ENCODE measurements at places on chromosomes 16 and 17.

DNA sequence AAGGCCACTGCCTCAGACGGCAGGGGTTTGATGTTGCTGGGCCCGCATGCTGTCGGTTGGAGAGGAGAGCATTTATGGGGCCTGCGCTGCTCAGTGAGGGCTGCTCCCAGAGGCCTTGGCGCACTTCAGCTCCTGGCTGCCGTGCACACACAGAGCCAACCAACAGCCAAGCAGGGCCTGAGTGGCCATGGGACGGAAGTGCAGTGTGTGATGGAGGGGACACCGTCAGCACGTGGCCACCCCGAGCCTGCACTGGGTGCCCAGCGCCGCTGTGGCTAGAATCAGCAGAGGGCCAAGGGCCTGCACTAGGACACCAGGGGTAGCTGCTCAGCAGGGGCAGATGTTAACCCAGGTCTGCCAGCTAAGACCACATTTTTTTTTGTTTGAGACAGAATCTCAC lies 21.8 kb downstream of the KLHL36 start:
- no peak for DNase-seq

DNA sequence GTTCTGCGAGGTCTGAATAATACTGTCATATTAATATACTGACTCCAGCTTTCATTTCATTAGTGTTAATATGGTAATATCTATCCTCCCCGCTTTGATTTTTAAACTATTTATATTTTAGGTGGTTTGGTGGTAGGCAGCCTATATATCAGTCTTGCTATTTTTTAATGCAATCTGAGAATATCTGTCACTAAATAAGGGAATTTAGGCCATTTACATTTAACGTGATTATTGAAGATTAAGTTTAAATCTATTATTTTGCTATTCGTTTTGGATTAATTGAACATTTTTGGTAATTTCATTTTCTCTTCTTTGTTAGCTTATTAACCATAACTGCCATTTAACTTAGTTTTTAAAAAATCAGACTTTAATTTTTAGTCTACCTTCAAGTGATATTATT lies 247.7 kb upstream of the PMFBP1 start:
- DNase-seq = no peak

DNA sequence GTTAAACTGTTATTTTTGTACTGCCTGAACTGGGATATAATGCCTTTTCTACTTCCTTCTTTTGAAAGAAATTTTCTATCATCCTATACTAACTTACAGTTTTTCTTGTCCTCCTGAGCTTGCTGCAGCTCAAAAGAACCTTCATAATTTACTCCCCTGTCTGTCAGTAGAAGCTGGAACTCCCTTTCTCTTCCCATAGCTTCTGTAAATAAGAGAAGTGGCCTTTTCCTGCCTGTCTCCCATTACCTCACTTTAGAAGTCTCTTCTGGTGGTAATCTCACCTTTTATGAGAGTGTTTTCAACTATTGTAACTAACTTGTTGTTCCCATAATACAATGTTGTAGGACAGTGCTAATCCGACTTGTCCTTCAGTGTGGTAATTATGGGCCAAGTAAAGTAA lies 246.7 kb upstream of the TBX2 start:
- DNase-seq = no peak

- DNase-seq = no peak
Measured at GRCh38 chr16:66258916-66259845, 107.3 kb upstream of the CDH5 start.

DNA sequence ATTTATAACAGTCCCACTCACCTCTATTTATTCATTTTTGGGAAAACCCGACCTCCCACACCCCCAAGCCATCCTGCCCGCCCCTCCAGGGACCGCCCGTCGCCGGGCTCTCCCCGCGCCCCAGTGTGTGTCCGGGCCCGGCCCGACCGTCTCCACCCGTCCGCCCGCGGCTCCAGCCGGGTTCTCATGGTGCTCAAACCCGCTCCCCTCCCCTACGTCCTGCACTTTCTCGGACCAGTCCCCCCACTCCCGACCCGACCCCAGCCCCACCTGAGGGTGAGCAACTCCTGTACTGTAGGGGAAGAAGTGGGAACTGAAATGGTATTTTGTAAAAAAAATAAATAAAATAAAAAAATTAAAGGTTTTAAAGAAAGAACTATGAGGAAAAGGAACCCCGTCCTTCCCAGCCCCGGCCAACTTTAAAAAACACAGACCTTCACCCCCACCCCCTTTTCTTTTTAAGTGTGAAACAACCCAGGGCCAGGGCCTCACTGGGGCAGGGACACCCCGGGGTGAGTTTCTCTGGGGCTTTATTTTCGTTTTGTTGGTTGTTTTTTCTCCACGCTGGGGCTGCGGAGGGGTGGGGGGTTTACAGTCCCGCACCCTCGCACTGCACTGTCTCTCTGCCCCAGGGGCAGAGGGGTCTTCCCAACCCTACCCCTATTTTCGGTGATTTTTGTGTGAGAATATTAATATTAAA lies 638 bp upstream of the TMEM88 start:
- DNase-seq = no peak

DNA sequence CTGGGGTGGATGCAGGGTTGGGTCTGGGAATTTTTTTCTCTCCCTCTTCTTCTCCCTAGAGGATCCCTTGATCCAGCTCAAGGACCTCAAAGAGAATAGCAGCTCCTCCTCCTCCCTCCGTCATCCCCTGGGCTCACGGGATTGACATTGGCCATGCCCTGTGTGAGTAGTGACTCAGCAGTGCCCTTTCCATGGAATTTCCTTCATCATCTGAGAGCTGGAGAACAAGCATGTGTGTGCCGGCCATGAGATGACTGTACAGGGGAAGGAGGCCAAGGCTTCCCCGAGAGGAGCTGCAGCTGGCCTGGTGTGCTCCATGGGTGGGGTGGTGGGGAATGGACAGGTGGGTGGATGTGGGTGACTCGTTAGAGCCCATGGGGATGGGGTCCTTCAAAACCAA lies 8.9 kb upstream of the WSCD1 start:
- no peak for DNase-seq

- no peak for DNase-seq
Measured at GRCh38 chr16:48452991-48453760, 68.0 kb upstream of the SIAH1 start.

DNA sequence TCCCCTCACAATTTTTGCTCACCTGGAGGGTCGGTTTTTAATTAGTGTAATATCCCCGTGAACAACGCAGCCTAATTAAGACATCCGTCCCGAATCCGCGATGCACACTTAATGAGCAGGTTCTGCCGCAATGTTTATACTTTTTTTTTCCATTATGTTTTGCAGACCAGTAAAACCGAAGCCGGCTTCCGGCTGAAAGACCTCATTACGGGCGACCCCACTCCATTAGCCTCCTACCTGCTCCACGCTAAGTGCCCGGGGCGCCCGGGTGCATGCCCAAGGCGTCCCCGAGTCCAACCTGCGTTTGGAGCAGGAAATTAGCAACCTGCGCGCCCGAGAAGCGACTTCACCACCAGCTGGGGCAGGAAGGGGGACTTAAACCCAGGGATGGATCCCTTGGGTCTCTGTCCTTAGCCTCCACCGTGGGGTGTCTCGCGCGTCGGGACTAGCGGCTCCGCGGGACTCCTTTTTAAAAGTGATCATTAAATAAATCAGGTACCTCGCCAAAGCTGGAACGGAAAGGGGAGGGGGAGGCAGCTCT lies 1.7 kb downstream of the RBFOX3 start:
- DNase-seq = no peak

GRCh38 chr17:5581655-5582054 lies 2.7 kb downstream of the NLRP1 start:
- DNase-seq = no peak

DNA sequence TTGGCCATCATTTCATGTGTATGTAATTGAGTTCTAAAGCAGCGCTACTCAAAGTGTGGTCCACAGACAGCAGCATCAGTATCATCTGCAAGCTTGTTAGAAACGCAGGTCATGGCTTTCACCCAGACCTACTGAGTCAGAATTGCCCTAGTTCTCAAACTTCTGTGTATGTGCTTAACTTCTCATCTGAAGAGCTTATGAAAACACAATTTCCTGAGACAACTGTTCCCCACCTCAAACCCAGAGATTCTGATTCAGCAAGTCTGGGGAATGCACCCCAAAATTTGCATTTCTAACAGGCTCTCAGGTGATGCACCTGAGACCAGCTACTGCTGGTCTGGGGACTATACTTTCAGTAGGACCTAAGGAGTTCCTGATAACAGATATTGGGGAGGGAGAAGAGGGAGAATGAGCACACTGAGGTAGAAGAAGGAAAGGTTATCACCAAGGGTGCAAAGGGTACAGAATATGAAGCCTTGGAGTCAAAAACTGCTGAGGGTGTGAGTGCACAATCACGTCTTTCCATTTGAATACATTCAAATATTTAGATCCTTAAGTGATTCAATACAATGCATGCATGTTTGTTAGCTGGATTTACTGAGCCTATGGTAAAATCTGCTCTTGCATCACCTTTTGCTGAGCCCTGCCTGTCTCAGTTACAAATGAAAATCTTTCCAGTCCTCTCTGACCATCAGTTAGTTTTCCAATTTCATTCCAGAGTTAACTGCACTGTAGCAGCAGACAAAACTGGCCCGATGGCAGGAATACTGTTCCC lies 29.2 kb upstream of the SKAP1 start:
- DNase-seq = no peak

DNA sequence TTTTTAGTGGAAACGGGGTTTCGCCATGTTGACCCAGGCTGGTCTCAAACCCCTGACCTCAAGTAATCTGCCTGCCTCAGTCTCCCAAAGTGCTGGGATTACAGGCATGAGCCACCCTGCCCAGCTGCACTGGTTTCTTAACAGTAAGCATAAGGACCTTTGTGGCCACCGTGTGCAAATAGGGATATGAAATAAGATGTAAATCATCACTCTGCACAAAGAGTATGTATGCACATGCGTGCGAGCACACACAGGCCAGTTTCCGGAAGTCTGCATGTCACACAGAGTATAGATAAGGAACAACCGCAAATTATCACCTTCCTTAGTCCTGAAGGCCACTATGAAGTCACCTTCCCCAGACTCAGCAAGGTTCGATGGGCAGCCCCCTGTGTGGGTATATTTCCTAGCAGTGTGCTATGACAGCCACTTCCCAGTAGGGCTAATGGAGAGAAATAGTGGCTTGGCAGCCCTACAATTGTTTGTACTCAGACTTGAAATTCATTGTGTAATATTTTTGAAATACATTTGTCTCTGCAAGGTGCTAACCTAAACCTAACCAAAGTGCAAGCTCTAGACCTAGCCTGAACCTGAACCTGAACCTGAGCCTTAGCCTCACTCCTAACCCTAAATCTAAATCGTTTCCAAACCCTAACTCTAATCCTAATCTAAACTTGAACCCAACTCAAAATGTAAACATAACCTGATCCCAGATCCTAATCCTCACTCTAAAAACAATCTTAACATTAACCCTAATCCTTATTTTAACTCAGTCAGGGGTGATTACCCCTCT lies 48.4 kb upstream of the SKAP1 start:
- DNase-seq = no peak

GRCh38 chr16:16071631-16072244 lies 122.3 kb downstream of the ABCC1 start:
- DNase-seq = no peak

- DNase-seq = no peak
Measured at GRCh38 chr17:2722611-2723010, 11.0 kb upstream of the CLUH start.

- DNase-seq = no peak
Measured at GRCh38 chr16:87056551-87056950, 260.6 kb downstream of the C16orf95 start.

DNA sequence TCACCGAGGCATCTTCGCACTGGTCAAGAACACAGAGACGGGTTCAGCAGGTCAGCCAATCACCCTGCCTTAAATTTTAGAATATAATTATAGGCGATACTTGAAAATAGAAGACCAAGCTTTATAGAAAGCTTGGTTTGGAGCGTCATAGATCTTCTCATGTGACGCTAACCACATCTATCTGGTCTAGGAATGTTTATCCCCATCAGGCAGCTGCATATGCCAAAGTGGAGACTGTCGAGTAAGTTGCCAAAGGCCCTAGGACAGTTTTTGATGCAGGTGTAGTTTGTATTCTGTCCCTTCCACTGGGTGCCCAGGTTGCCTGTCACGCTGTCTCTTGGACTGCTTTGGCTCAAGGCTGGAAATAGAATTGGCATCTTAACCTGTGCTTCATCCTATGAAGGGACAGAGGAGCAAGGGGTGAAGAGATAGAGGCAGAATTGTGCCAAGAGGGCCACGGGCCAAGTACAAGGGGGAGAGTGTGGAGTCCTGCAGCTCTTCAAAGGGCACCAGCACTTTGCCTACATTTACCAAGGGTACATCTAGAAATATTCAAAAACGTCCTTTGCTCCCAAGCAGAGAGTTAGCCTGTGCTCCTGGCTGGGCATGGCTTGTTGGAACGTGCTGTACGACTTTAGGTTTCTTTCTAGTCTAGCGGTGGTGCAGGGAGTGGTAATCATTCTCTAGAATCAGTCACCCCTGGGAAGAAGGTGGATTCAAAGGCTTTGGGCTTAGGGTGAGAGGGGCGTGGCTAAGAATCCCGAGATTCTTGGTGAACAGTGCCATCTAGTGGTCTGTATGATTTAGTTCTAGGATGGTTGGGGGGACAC lies 5.3 kb upstream of the WIPI1 start:
- DNase-seq = no peak

DNA sequence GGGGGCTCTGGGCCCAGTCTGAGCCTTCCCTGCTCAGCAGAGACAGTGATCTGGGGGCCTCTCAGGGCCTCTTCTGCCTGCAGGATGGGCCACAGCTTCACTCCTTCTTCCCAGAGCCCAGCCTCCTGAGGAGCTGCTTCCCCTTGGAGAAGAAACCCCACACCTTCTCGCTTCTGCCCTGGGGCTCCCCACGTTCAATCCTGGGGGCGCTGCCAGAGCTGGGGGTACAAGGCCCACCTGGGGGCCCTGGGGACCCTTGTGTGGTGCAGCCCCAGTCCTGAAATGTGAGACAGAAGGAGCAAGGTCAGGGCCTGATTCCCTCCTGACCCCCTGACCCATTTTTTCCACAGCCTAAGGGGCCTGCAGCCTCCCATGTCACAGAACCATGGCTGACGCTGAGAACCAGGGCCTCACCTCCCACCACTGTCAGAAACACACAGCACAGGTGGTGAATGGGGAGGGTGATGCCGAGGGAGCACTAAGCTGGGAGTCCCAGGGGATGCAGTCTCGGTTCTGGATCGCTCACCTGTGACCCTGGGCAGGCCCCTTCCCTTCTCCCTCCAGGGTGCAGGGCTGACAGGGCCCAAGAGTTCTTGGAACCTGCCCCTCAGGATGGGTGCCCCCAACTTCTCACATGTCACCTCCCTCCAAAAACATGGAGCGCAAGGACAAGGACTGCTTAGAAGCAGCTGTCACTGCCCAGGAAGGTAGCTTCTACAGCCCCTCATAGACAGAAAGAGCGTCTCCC lies 21.6 kb upstream of the MPO start:
- DNase-seq = no peak

DNA sequence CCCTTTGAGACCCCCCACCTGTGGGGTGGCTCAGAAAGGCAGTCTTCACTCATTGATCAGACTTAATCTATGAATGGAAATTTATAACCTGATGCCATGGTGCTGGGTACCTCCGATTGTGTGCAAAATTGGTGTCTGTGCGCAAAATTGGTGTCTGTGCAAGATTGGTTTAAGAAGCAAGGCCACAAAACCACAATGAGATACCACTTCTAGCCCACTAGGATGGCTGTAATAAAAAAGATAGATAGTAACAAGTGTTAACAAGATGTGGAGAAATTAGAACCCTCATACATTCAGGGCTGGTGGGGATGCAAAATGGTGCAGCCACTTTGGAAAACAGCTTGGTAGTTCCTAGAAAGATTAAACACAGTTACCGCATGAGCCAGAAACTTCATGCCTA lies 13.9 kb upstream of the CSNK2A2 start:
- DNase-seq = no peak

- DNase-seq = no peak
Measured at GRCh38 chr17:17728550-17729251, 47.4 kb downstream of the RAI1 start.

- DNase-seq = no peak
Measured at GRCh38 chr17:11330826-11331225, 89.8 kb downstream of the SHISA6 start.

Measured in BJ (cell line).